Activated T-helper 1 cell treated with anti-CD3 and anti-CD28 coated beads, Interleukin-2, amount 50 U/mL, for 16 hours (primary cell): ENCODE measurements at places on chromosomes 3 and 15.

GRCh38 chr3:183584246-183584913, 28.9 kb upstream of the KLHL6 start:
- no peak for DNase-seq

- DNase-seq, result no peak
Observed at GRCh38 chr3:127964816-127965215, 49.8 kb downstream of the KBTBD12 start.

DNA sequence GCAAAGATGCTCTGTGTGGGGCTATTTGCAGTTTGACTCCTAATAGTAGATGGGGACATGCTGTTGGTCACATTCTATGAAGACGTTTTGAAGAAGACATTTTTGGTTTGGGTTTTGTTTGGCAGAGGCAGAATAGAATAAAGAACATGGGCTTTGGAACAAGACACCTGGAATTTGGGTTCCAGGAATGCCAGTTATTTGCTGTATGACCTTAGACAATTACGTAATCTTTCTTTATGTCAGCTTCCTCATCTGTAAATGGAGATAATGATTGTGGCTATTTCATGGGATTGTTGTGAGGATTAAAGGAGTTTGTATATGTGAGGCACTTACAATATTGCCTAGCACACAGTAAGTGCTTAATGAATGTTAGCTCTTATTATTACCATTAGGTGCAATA, 91.6 kb downstream of the MESD start:
- DNase-seq, result no peak

GRCh38 chr3:16875876-16876550, 8.7 kb upstream of the PLCL2 start:
- DNase-seq, result no peak

GRCh38 chr3:123344175-123344906, 104.5 kb downstream of the ADCY5 start:
- DNase-seq, result no peak

GRCh38 chr3:139481116-139481515, 4.8 kb upstream of the RBP2 start:
- DNase-seq, result no peak
